ENCODE measurements at places on chromosomes 2 and 18.

DNA sequence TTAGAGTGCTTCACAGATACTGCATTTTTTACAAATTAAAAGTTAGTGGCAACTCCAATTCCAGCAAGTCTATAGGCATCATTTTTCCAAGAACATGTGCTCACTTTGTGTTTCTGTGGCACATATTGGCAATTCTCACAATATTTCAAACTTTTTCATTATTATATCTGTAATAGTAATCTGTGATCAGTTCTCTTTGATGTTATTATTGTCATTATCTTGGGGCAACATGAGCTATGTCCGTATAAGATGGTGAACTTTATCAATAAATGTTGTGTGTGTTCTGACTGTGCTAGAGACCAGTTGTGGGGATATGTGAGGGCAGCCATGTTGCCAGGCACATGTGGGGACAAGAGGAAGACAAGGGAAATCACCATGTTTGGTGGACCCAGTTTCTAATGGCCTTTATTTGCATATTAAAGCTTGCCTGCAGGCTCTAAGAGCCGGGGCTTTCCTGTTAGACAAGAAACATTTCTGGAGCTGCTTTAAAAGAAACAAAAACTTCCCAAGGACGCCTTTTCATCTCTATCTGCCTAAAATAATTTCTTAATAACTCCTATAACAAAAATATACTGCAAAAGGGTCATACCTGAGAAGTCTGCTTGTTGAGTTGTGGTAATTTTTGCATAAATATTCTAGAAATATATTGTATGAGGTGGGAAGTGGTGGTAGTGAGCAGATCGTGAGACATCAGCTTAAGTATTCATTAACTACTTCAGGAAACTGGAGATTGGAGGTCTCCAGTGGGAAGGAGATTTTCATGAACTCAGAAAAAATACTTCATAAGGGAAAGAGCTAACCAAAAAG lies 37.2 kb downstream of the KYNU start:
- no peak for DNase-seq

- DNase-seq, result peak; percentile 13
Measured at GRCh38 chr2:73203055-73203681, 794 bp downstream of the NOTO start.

DNA sequence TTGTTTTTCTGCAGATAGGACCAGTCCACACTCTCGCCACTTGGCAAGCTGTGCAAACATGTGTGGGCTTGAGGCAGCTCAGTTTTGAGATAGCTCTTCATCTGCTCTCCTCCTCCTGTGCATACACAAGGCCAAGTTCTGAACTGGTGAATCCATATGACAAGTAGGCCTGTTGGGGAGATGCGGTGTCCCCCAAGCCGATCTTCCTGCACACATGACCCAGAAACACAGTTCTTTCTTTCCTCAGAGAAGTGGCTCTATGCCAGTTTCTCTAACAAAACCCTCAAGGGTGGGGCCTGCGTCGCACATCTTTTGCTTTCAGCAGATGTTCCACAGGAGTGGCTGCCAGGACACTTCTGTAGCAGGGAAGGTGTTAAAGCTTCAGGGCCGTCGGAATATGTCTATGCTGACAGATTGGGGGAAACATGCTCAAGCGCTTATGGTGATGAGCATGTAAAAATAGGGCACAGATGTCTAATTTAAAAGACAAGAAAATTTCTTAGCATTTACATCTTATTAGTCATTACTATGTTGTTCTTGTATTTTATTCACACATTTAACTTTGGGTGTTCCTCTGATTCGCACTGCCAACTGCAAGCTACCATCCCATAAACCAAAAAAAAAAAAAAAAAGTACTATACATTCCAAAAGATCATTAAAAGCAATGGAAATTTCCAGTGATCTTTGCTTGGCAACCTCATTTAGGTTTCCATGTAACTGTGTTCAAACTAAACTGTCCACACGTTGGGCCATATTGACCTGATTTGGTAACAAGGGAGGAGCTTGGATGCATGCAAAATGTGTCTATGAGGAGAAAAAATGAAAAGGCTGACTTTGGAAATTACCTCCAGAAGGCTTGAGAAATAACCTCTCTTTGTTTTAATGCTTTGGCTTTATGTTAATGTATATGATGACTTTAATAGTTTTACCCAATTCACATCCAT lies 1055.5 kb upstream of the KLHL29 start:
- no peak for DNase-seq

GRCh38 chr2:235793163-235793752 lies 299.4 kb downstream of the AGAP1 start:
- DNase-seq, result peak; percentile 22

- peak; percentile 27 for DNase-seq
Measured at GRCh38 chr2:172462849-172463381, 35.5 kb downstream of the ITGA6 start.

DNA sequence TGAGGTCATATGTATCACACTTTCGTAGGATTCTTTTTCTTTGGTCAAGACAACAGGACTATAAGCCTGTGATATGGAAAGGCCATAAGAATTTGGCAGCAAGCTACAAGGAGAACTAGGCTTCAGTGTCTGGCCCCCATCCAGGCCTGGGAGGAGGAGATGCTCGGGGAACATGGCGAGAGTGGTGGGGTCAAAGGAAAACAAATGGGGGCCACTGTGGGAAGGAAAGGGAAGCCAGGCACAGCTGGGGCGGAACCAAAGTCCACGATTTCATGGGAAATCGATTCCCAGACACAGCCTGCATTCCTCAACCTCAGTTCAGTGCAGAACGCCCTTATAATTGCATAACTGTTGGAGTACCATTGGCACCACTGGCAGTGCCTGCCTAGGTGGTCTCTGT lies 58.2 kb downstream of the MBP start:
- no peak for DNase-seq

GRCh38 chr2:9760902-9761228 lies 82.4 kb upstream of the TAF1B start:
- DNase-seq, result peak; percentile 46

- no peak for DNase-seq
Measured at GRCh38 chr18:13791181-13791580, 32.8 kb upstream of the MC5R start.

- DNase-seq, result peak; percentile 80
Measured at GRCh38 chr2:17309741-17310339, 208.4 kb downstream of the RAD51AP2 start.

DNA sequence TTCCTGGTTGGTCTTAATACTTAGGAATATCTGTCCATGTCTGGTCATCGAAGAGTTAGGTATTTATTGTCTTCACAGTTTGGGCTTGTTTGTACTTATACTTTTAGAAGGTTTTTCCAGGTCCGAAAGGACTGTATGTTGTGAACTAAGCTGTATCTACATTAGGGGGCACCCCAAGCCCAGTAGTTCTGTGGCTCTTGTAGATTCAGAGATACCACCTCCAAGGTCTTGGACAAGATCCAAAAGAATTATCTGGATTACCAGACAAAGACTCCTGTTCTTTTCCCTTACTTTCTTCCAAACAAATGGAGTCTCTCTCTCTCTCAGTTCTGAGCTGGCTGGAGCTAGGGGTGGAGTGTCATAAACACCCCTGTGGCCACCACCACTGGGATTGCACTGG lies 328.7 kb downstream of the ZNF804A start:
- peak; percentile 25 for DNase-seq

GRCh38 chr18:48932822-48933510 lies 17.8 kb downstream of the SMAD7 start:
- peak; percentile 79 for DNase-seq

DNA sequence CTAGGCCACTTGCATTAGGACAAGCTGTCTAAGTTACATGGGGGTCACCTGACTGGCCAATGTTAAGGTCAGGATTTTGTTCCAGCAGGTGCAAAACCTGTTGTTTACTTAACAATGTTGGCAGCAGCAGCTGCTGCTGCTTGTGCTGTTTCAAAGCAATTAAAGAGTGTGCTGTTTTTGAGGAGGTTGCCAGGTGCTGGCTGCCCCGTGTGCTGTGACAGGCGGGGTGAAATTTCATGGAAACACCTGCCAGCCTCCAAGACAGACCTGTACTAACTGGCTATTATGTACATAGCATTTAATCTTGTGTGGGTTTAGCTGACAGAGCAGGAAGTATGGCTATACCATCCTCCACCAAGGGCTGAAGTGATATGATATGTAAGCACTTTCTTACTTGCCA lies 224.9 kb downstream of the ASXL3 start:
- DNase-seq, result no peak

DNA sequence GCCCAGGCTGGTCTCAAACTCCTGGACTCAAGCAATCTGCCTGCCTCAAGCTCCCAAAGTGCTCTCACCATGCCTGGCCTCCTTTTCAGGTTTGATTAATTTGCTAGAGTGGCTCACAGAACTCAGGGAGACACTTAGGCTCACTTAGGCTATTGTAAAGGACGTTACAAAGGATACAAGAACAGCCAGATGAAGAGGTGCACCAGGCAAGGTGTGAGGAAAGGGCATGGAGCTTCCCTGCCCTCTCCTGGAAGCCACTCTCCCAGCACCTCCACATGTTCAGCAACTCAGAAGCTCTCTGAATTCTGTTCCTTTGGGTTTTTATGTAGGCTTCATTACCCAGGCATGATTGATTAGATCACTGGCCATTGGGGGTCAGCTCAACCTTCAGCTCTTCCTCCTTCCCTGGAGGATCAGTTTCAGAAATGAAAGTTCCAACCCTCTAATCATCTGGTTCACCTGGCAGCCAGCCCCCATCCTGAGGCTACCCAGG lies 78.7 kb upstream of the RGPD5 start:
- no peak for DNase-seq

GRCh38 chr18:35042389-35043071 lies 1.3 kb downstream of the MAPRE2 start:
- peak; percentile 86 for DNase-seq
